Stimulated activated CD4-positive, alpha-beta T cell treated with anti-CD3 and anti-CD28 coated beads, Interleukin-12 subunit alpha, Interleukin-12 subunit beta, amount 100 ng/mL, for 24 hours (primary cell): ENCODE measurements at places on chromosomes 1 and 21.

GRCh38 chr1:158087320-158087927 lies 93.3 kb upstream of the CD1D start:
- DNase-seq = peak; percentile 15

DNA sequence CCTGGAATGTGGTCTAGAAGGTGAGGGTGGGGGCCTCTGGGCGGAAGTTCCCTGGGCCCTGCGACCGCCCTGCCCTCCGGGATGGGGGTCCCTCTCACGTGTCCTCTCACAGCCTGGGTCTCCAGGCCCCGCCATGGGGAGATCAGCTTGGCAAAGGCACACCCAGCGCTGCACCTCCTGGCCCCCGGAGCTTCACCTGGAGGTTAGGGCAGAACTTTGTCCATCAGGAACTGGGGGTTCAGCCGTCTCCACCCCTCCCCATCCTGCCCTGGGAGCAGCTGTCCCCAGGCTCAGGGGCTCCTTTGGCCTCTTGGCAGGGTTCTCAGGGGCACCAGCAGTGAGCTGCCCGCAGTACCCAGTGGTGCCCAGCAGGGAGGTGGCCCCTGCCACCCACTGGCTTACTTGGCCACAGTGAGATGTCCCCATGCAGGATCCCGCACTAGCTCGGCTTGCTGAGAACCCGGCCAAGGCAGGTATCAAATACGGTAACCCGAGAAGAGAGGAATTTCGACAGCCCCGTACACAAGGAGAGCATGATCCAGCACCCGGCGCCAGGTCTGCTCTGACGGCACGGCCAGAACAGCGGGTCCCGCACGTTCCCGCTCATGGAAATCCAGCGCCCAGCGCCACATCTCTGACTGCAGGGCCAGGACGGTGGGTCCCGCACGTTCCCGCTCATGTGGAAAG lies 36.7 kb downstream of the RRP1 start:
- DNase-seq = no peak

GRCh38 chr1:104190821-104191220 lies 441.1 kb downstream of the AMY1C start:
- DNase-seq = no peak

- DNase-seq = no peak
Observed at GRCh38 chr1:199460933-199461332, 566.6 kb upstream of the NR5A2 start.

DNA sequence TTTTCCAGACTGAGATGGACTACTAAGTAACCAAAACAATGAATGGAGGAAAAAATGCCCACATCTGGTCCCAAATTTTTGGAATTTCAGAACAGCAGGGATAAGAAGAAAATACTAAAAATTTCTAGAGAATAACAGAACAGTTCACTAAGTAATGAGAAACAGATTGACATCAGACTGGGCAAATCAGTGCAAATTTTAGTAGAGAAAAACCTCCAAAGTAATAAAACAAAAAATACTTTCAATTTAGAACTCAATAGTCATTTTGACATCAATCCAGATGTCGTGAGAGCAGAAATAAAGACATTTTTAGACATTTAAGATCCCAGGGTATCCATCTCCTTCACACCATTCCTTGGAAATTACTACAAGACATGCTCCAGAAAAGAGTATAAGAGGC lies 39.3 kb downstream of the CRP start:
- no peak for DNase-seq

DNA sequence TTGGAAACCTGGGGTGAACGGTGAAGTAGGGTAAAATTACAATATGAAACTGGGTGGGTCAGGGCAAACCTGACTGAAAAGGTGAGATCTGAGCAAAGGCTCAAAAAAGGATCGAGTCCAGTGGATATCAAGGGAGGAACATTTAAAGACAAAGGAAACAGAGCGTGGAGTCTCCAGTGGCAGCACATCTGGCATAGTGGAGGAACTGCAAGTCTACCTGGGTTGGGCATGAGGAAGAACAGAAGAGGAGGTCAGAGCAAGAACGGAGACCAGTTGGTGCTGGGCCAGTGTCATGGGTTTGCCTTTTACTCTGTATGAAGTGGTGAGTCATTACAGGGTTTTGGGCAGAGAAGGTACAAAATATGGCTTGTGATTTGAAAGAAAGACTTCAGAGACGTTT lies 163.7 kb downstream of the NTPCR start:
- no peak for DNase-seq

GRCh38 chr21:37829447-37829846 lies 86.8 kb downstream of the KCNJ6 start:
- no peak for DNase-seq

GRCh38 chr1:199243423-199244061 lies 604.7 kb downstream of the PTPRC start:
- peak; percentile 69 for DNase-seq

DNA sequence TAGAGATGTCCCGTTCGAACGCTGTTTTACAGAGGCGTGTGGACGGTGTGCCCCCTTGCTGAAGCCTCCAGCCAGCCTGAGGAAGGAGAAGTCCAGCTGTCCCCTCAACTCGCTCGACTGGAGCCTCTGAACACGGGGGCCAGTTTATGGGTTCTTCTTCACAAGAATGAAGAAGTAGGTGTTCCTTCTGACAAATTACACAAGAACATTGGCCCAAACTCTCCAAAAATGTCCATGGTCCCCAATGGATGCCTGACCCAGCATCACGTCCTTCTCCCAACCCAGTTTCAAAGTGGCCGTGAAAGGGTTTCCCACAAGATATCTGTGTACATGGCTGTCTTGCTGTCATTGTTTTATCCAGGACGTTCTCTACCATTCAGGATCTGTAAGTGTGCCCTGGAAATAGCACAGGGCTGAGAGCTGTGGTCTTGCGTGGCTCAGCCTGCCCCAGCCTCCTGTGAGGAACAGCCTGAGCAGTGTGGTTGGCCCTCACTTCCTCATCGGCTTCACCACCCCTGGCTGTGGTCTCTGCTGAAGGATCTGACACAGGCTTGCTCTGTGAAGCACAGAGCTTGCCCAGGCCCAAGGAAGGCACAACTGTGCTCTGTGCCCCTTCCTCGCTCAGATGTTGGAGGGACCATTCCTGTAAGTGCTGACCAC lies 1.0 kb upstream of the S100B start:
- no peak for DNase-seq

- DNase-seq = no peak
Observed at GRCh38 chr1:68916221-68916902, 419.5 kb upstream of the DEPDC1 start.

DNA sequence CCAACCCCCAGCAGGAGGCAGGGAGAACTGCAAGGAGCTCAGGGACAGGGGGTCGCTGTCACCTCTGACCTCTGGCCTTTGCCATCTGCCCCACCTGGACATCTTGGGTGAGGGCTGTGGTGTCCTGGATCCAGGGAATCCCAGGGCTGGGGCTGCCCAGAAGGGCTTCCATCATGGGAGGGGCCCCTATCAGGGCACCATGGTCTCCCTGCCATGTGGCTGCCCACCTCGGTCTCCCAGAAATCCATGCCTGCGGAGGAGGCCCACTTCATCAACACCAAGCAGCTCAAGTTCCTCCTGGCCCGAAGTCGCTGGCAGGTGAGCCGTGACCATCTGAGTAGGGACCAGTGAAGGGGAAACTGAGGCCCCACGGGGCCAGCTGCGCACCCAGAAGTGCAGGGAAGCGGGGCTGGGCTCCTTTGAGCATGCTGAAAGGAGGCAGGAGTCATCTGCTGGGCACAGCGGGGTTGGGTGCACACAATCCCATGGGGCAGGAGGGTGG lies 36.1 kb downstream of the TRIM11 start:
- no peak for DNase-seq

DNA sequence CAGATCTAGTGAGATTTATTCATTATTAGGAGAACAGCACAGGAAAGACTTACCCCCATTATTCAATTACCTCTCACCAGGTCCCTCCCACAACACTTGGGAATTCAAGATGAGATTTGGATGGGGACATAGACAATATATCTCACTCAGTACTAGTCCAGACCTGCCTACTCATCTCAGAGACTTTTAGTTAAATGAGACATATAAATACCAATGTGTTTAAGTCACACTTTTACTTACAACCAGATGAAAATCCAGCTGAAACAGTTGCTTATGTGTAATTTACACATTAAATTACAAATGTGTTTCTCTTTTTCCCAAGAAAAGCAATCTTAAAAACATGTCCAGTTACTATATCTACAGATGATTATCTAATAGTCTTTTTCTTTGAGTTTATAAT lies 1145.6 kb downstream of the KCNT2 start:
- no peak for DNase-seq

- no peak for DNase-seq
Observed at GRCh38 chr21:45545691-45546531, 3.7 kb upstream of the SLC19A1 start.

DNA sequence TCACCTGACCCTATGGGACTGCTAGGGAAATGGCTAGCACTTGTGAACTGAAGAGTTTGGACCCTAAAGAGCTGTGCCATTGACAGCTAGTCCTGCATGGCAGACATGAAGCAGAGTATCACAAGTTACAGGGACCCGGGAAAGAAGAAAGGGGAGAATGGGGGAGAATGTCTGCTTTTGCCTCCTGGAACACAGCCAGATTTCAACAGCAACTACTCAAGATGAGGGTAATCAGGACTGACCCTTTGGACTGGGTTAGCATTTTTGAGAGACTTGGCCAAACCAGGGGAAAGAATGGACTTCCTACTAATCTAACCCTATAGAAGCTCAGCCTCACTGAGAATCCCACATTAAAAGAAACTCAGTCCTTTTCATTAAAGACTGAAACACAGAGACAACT lies 8.7 kb upstream of the UTP25 start:
- DNase-seq = no peak

- DNase-seq = peak; percentile 53
Observed at GRCh38 chr1:202692959-202693555, 17.2 kb downstream of the SYT2 start.

DNA sequence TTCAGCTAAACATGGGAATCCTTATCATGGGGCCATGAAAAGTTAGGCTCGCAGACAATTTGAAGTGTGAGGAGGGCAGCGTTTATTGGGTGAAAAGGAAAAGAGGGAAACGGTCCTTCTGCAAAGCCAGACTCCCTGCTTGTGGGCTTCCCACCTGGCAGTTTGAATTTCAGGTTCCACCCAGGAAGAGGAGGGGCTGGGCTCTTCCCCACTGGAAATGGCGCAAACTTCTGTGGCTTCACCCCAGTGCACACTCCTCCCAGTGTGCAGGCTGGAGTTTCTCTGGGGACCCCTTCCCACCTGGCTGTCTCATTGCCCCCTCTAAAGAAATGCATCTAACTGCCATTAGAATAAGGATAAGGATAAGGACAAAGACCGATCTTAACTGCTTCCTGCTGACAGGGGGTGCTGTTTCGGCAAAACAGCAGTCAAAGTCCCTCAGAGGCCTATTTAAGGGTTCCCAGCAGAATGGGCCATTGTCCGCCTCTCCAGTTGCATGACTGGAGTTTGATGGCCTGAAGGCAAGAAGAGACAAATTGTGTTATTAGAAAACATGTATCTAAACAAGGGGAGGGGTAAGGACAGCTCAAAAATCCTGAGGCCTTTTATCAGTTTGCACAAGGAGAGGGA lies 20.4 kb downstream of the AIM2 start:
- DNase-seq = no peak

DNA sequence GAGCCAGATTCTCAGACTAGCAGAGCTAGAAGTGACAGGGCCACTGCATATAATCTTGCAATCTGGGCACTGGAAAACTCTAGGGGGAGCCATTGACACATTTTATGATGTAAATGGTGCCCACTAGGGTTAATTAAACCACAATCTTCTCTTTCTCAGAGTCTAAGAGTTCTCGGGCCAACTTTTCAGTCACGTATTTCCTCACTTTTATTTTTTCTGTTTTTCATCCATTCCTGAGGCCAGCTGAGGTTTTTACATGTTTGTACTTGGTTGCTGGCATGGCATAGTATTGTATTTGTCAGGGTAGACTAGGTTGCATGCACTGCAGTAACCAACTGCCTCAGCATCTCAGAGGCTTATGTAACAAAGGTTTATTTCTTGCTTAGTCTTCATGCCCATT lies 138.2 kb downstream of the ZNF326 start:
- no peak for DNase-seq

DNA sequence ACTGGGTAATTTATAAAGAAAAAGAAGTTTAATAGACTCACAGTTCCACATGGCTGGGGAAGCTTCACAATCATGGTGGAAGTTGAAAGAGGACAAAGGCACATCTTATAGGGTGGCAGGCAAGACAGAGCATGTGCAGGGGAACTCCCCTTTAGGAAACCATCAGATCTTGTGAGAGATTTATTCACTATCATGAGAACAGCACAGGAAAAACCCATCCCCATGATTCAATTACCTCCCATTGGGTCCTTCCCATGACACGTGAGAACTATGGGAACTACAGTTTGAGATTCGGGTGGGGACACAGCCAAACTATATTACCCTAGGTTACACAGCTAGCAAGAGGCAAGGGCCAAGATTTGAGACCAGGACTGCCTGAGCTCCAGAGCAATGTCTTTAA lies 30.4 kb upstream of the SOX13 start:
- no peak for DNase-seq

GRCh38 chr1:65165269-65165993 lies 17.4 kb downstream of the AK4 start:
- no peak for DNase-seq

GRCh38 chr1:43520100-43520778 lies 10.4 kb upstream of the PTPRF start:
- DNase-seq = no peak

- DNase-seq = no peak
Observed at GRCh38 chr1:236759252-236759859, 35.7 kb upstream of the MTR start.

GRCh38 chr1:234139966-234140365 lies 233.3 kb upstream of the COA6 start:
- no peak for DNase-seq
